ENCODE measurements at places on chromosomes 11 and 22.

- DNase-seq = no peak
Observed at GRCh38 chr22:44455963-44456358, 42.1 kb downstream of the RTL6 start.

DNA sequence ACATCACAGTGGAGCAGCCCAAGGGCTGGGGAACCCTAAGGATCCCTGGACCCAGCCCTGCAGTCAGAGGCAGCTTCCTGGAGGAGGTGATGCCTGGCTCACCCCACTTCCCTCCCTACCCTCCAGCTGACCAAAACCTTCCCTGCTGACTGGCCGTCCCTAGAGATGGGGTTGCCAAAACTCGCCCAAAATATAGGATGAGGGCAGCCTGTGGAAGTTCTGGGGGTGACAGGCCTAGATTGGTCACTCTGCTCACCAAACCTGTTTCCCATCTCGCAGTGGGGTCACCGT is 35.0 kb upstream of the PPARA start:
- DNase-seq = no peak

- DNase-seq = no peak
Observed at GRCh38 chr11:1128311-1129142, 29.2 kb upstream of the MUC5AC start.

DNA sequence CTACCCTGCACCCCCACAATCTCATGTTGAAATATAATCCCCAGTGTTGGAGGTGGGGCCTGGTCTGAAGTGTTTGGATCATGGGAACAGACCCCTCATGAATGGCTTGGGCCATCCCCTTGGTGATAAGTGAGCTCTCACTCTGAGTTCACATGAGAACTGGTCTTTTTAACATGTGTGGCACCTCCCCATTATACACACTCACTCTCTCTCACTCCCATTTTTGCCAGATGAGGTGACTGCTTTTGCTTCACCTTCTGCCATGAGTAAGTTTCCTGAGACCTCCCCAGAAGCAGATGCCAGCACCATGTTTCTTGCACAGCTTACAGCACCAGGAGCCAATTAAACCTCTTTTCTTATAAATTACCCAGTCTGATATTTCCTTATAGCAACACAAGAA is 32.1 kb upstream of the DRD2 start:
- DNase-seq = no peak

DNA sequence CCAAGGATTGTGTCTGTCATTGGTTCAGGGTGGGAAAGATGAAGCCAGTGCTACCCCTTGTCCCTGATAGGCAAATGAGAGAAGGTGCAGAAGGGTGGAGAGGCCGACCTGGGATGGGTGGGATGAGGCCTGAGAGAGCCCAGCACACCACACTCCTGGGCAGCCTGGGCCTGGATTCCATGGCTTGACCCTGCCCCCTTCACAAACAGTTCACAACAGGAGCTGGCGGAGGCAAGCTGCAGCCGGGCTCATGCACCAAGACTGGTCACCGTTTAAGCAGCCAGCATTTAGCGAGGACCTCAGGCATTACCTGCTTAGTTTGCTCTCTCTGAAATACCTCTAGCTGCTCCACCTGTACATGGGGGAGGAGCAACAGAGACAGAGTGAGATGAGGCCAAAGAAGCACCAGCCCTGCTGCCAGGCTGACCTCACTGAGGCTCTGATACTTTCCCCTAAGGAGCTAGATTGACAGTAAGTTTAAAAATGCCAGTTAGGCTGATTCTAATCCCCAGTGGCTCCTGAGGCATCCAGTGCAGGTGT is 13.5 kb downstream of the IL18BP start:
- no peak for DNase-seq

- DNase-seq = no peak
Observed at GRCh38 chr11:68146704-68147474, 25.7 kb upstream of the CHKA start.

DNA sequence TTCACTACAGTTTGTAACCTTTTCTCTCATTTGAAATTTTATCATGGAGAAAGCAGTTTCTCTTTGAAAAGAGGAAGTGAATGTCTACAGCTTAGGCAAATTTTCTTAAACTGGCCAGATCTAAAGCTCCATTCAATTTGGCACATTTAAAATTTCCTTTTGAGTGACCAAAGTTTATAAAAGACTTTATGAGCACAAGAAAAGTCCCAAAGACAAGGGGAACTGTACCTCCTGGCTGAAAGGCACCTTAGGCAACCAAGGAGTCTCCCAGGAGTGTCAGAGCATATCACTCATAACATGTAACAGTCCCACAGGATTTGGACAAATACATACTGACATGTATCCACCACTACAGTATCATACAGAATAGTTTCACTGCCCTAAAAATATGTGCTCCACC is 41.3 kb downstream of the NARS2 start:
- no peak for DNase-seq

GRCh38 chr11:106920899-106921509 is 97.3 kb downstream of the GUCY1A2 start:
- DNase-seq = no peak

GRCh38 chr11:133930767-133931448 is 25.9 kb downstream of the IGSF9B start:
- DNase-seq = no peak

GRCh38 chr11:63951779-63952536 is 13.2 kb downstream of the NAA40 start:
- no peak for DNase-seq

- DNase-seq = no peak
Observed at GRCh38 chr11:28383456-28383855, 275.3 kb downstream of the METTL15 start.

DNA sequence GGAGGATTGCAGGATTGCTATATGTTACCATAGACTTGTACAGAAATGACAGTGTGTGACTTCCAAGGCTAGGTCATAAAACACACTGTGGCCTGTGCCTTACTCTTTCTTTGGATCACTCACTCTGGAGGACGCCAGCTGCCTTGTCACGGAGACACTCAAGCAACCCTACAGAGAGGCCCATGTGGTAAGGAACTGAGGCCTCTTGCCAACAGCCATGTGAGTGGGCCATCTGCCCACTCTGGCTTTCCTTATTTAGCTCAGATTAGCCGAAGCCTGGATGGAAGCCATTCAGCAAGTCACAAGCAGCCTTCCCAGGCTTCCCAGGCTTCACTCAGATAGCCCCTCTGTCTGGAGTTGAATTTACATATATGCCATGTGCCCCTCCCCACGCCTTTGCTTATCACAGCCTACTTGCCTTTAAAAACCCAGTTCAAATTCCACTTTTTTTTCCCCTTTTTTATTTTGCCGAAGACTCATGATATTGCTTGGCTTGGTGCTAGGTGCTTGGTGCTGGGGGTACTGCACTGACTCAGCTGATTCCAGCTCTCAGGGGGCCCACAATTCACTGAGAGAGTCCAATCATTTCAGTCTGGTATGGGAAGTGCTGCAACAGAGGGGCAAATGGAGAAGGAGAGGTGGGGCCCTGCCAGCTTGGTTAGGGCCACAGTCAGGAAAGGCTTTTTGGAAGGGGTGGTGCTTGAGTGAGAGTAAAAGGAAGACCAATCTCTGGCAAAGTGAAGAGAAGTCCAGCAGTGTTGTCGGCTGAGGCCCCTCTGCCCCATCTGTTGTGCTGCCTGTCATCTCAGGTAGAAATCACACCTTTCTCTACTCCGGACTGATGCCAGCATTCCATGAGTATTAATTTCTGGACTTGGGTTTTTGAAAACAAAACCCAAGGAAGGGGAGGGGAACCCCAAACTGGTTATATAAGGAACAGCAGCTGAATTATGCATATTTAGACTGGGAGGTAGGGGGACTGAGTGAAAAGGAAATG is 14.5 kb upstream of the P4HA3 start:
- DNase-seq = no peak

GRCh38 chr11:105381941-105382340 is 227.9 kb upstream of the GRIA4 start:
- DNase-seq = no peak

DNA sequence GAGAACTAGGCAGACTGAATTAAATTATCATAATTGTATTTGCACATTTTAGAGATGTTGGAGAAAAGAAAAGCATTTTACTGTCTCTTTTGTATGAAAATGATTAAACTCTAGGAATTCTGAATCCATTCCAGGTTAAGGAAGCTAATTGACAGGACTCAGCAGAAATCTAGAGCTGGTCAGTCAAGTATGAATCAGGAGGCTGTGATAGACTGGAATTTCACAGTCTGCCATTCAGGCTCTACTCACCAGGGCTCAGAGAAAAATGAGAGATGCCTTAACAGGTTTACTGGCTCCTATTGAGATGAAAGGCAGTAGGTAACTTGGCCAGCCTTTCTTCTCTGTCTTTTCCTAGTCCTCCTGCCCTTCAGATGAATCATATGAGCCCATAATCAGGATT is 693.9 kb upstream of the CHORDC1 start:
- DNase-seq = no peak

DNA sequence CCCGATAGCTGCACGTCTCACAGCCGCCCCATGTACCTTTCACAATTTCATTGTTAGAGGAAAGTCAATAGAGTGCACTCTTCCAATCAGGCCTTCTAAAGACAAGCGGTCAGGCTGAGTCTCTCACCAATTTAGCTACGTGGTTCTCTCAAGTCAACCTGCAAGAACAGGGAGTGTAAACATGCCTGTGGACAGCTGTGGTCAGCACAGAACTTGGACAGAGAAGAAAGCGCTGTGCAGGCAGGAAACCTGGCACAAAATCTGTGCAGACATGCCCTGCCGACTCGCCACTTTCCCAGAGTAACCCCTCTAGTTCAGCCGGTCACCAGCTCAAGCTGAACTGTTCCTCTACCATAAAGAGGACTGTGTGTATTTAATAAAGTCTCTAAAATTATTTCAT is 39.5 kb downstream of the CHKA start:
- DNase-seq = no peak

DNA sequence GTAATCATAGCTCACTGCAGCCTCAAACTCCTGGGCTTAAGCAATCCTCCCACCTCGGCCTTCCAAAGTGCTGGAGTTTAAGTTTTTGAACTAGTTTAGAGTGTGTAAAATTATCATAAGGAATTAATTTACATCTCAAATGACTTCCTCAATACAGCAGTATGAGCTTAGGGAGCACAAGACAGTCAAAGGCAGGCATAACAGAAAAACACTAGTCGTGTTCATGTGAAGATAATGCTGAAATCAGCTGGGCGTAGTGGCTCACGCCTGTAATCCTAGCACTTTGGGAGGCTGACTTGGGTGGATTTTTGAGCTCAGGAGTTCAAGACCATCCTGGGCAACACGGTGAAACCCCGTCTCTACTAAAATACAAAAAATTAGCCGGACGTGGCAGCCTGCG is 25.8 kb downstream of the YDJC start:
- DNase-seq = no peak
